CD4-positive, alpha-beta T cell treated with Interleukin-17A for 1 hour (primary cell): ENCODE measurements at places on chromosomes 16 and 17.

DNA sequence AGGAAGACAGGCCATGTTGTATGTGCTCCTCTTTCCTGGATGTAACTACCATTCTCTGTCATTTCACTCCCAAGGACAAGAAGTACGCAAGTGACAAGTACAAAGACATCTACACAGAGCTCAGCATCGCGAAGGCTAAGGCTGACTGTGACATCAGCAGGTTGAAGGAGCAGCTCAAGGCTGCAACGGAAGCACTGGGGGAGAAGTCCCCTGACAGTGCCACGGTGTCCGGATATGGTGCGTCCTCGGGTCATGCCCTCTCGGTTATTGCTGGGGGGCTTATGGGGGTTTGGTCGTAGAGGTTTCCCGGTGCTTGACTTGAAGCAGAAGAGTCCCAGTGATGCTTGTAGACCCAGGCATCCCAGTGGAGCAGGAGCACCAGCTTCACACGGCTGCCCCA lies 29.0 kb downstream of the PLD6 start:
- DNase-seq = peak; percentile 34

GRCh38 chr17:47837401-47838039 lies 3.6 kb downstream of the SCRN2 start:
- no peak for DNase-seq

DNA sequence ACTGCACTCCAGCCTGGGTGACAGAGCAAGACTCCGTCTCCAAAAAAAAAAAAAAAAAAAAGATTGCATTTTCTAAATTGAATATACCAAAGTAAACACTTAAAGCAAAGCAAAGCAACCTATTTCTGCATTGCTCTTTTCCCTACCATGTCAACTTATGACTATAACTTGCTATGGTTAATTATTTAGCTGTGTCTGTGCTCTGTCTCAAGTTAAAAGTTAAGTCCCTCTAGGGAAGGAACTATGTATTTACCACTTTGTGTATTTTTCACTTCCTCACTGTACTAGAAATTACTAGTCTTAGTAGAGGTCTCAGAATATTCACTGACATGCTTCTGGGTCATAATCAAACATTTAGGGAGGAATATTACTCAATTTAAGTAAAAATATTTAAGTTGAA lies 711.7 kb upstream of the SOX9 start:
- DNase-seq = no peak

DNA sequence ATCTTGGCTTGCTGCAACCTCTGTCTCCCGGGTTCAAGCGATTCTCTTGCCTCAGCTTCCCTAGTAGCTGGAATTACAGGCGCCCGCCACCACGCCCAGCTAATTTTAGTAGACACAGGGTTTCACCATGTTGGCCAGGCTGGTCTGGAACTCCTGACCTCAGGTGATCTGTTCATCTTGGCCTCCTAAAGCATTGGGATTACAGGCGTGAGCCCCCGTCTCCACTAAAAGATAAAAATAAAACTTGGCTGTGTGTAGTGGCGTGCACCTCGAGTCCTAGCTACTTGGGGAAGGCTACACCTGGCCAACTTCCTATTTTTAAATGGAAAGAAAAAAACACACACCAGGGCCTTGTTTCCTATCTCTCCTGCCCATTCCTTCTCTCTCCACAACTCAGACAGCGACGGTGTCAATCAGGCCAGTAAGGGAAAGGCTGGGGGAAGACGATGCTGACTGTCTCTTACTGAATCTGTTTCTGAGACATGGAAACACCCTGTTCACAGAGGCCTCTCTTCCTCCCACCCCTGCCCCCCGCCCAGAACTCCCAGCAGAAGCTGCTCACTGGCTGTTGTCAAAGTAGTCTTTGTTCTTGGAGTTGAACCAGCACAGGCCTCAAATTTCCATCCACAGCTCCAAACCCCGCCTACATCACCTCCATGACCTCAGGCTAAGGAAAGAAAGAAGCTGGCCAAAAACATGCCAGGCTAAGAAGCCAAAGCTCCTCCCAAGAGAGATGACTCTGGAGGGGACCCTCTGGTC lies 96.6 kb downstream of the NXN start:
- no peak for DNase-seq

- no peak for DNase-seq
Observed at GRCh38 chr16:8548166-8548565, 42.1 kb downstream of the TMEM114 start.

DNA sequence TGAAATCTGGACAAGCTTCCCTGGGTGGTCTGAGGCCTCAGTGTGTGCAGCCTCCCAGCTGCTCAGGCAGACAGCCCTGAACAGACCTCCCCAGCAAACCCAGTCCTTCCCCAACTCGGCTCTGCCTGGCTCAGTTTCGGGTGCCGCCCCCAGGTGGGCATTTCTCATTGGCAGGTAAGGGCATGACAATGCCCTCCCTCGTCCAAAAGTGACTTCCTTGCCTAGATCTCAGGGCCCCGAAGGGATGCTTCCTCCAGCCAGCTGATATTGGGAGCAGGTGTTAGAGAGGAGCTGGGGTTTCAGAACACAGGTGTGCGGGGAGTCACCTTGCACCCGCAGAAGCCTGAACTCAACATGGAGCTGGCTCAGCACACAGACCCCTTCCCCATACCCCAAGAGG lies 3.8 kb upstream of the PPL start:
- no peak for DNase-seq

DNA sequence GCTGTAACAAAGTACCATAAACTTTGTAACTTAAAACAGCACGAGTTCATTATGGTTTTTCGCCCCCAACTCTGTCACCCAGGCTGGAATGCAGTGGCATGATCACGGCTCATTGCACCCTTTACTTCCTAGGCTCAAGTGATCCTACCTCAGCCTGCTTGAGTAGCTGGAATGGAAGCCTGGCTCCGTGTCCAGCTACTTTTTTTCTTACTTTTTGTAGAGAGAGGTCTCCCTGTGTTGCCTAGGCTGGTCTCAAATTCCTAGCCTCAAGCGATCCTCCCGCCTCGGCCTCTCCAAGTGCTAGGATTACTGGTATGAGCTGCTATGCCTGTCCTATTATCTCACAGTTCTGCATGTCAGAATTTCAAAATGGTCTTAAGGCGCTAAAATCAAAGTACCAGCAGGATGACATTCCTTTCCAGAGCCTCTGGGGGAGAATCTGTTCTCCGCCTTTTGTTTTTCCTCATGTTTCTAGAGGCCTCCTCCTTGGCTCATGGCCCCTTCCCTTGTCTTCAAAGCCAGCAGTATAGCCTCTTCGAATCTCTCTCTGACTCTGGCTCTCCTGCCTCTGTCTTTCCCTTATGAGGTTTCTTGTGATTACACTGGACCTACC lies 10.1 kb upstream of the PRM1 start:
- no peak for DNase-seq

- DNase-seq = no peak
Observed at GRCh38 chr16:66528294-66528693, 21.6 kb downstream of the TK2 start.

- no peak for DNase-seq
Observed at GRCh38 chr16:88508868-88509748, 56.0 kb downstream of the ZFPM1 start.

DNA sequence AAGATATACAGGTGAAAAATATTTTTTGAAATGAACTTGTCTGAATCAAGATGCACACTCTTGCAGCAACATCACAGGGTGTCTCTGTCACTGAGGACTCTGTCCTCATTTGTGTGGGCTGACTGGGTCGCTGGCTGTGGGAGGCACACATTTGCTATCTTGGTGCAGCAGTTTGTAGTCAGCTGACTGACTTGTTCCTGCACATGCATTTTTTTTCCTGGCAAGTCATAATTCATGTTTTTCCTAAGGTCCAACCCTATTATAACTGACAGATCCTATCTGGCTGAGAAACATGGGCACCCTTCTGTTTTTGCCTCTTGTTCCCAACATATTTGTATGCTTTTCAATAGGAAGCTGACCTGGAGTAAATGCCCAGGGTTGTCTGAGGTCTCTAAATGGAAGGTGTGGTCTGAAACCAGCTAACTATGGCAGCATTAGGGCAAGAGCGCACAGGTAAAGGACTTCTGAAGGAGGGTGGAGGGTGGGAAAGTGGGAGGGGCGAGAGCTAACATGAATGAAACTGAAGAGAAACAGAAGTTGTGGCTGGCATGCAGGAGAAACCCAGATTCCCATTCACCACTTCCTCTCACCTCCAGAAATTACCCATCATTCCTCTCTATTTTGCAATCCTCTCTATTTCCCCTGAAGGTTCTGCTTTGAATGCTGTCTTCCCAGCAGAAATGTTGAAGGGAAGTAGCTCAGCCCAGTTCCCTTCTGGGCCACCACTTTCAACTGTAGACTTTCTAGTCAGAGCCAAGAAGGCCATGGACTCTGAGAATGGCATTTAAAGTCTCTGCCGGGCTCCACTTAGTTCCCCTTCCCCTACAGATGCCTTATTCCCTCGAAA lies 166.1 kb downstream of the PRKCA start:
- DNase-seq = peak; percentile 14

GRCh38 chr17:35866341-35866950 lies 2.2 kb downstream of the HEATR9 start:
- DNase-seq = no peak

- DNase-seq = no peak
Observed at GRCh38 chr17:82844796-82845162, 5.0 kb upstream of the ZNF750 start.

DNA sequence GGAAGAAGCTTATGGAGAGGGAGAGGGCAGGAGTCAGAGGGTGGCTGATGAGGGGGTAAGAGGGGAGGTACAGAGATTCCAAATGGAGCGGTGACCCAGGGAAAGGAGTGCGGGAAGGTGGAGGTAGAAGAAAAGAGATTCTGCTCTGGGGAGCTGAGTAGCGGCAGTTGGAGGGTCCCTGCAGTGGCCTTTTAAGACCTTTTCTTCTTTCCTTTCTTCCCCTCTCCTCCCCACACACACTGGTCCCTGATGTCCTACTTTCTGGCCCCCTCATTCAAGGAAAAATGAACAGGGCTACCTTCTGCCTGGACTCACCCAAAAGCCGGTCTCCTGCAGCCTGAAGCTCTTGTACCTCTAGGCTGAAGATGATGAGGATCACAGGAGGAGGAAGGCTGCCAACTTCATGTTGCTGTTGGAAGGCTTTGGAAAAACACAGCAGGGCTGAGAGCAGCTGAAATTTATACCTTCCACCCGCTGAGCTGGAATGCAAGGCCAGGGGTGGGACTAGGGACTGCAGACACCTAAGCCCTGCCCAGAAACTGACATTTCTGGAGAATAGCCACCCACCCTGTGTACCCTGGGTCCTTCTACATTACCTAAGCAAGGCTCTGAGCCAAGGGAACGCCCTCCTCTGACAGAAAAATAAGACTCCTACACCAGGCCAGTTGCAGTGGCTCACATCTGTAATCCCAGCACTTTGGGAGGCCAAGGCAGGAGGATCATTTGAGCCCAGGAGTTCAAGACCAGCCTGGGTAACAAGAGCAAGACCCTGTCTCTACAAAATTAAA lies 9.4 kb upstream of the HEATR6 start:
- no peak for DNase-seq

GRCh38 chr16:68535331-68535730 lies 3.8 kb upstream of the ZFP90 start:
- DNase-seq = no peak

GRCh38 chr17:1860978-1861377 lies 31.2 kb downstream of the RPA1 start:
- DNase-seq = no peak

DNA sequence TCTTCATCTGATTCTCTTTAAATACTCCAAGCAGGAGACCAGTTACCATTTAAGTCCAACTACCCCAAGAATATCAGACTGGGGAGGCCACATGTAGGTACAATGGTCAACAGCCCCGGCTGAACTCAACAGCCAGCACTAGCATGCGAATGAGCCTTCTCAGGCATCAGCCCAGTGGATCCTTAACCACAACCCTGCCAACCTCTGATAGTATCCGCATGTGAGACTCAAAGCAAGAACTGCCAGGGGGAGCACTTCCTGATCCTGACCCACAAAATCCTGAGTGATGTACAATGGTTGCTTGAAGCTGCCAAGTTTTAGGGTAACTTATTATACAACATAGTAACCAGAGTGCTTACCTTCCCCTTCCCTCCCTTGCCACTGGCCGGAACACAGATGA lies 4.0 kb downstream of the PYY start:
- no peak for DNase-seq

DNA sequence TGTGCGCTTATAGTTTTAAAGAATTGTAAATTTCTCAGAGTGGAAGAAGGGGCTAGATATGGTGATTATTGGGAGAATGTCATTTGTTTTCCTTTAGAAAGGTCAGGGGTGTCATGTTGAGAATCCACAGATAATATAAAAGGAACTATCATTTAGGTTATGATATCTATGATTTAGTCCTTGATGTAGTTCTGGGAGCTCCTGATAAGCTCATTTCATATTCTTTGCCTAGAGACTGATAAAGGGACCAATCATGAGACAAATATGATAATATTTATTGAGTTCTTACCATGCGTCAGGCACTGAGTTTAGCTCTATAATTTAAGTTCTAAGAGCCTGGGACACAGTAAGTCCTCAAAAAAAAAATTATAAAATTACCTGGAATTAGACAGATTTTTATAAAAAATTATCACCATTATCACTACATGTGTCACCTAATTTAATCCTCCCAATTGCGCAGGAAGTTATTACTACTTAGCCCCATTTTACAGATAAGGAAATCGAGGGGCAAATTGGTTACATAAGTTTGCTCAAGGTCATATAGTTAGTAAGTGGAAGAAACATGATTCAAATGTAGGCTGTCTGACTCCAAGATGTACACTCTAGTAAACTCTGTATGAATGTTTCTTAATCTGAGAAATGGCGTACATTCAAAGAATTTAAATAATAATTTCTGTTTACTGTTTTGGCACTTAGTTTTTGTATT lies 2.5 kb downstream of the AATF start:
- no peak for DNase-seq

GRCh38 chr17:35588196-35588920 lies 1.2 kb downstream of the AP2B1 start:
- peak; percentile 38 for DNase-seq

DNA sequence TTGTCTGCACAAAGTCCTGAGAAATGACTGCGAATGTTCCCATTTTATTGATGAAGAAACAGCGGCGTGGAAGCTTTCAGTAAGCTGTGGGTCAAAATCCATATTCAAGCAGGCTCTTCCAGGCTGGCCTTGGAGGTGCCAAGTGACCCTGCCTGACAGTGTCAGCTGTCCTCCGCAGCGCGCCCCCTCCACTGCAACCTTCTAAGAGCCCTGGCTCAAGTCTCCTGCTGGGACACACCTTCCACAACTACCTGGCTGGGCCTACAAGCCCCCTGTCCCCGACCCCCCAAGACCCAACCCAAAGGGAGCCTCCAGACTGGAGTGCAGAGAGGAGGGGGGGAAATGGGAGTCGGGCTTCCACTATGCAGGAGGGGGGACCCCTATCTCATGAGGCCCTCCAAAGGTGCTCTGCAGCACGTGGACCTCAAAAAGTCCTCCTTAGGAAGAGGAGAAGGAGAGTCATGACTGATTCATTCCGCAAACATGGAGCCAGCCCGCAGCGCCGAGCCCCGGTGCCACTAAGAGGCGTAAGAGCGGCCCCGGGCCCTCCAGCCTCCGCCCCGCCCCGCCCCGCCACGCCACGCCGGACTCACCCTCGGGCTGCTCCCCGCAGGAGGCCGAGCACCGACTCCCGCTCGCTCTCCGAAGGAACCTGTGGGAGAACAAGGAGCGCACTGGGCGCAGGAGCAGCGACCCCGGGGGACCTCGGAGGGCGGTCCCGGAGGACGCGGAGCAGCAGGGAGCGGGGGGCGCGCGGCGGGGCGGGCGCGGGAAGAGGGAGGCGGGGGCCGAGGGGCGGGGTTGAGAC lies 574 bp downstream of the MPP3 start:
- no peak for DNase-seq
